ENCODE measurements at places on chromosomes 16 and 17. TPM values are rescaled to one million over a fixed set of nuclear protein-coding genes. Genes with fewer than 3 reads are reported as not detected.

Gene ABCC6
- 1.8 TPM for total RNA-seq

Gene ZP2
- total RNA-seq = not detected

Gene SLC4A1
- 0.08 TPM for total RNA-seq

Gene HBQ1
- total RNA-seq = 1.4 TPM

Gene SCARF1
- total RNA-seq = 1.6 TPM
